ENCODE measurements at places on chromosomes 16 and 17.

DNA sequence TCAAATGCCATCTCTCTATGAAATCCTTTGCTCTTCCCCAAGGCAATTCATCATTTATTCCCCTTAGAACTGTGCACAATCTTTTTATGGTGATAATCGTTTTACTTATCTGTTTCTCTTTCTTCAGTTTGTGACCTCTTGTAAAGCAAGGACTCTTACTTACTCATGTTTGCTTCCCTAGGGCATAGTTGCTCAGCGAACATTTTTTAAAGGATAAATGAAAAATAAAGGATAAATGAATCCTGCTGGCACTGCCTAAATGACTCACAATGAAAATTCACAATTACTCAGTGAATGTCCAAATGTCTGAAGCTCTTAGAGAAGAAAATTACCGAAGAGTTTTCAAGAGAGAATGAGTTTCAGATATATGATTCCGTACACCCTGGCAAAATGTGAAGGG lies 671.7 kb downstream of the CDH11 start:
- DNase-seq = no peak

- DNase-seq = no peak
These were observed 33.0 kb downstream of the COG7 start for GRCh38 chr16:23420011-23420410.

- DNase-seq = no peak
These were observed 22.5 kb downstream of the STAT5A start for GRCh38 chr17:42310787-42311215.

GRCh38 chr16:3797904-3798811 lies 80.8 kb upstream of the TRAP1 start:
- no peak for DNase-seq

GRCh38 chr17:78506454-78507309 lies 70.5 kb downstream of the DNAH17 start:
- DNase-seq = no peak

- DNase-seq = peak; percentile 6
These were observed 5.8 kb upstream of the ZNF23 start for GRCh38 chr16:71467810-71468209.

GRCh38 chr16:69404275-69404805 lies 18.5 kb upstream of the TERF2 start:
- no peak for DNase-seq

GRCh38 chr17:32636598-32637218 lies 149.9 kb downstream of the CDK5R1 start:
- DNase-seq = no peak

GRCh38 chr16:29784157-29784556 lies 6.1 kb downstream of the ZG16 start:
- DNase-seq = no peak

DNA sequence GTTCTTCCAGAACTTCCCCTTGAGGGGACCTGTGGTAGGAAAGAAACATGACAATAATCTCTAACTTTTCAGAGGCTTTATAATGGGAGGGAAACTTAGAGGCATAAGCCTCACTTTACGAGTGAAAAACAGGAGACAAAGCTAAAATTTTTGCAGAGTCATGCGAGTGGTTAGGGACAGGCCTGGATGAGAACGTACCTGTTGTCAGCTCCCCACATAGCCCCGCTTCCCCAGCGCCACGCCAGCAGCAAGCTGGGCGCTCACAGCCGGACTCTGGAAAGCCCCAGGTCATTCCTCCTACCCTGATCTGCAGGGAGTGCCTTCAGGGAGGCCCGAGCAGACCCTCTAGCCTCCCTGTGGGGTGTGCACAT lies 53.6 kb downstream of the LDHD start:
- DNase-seq = no peak

DNA sequence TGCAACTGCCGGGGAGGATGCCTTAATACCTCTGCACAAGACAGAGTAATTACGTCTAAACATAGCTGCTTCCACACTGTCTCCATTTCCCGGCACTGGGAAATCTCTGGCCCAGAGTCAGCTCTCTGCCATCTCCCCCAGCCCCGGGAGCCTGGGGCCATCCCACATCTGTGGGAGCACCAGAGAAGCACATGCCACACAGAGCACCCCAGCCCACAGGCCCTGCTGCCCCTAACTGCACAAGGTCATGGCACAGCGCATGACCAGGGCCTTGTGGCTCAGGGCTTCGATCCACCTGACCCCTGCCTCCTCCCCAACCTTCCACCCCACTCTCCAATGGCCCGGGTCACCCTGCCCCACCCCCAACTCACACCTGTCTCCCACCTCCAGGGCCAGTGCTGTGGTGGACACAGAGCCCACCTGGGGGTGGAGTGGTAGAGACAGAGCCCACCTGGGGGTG lies 36.6 kb upstream of the RBFOX3 start:
- DNase-seq = no peak

- no peak for DNase-seq
These were observed 37.2 kb downstream of the LITAFD start for GRCh38 chr16:8919089-8919933.

DNA sequence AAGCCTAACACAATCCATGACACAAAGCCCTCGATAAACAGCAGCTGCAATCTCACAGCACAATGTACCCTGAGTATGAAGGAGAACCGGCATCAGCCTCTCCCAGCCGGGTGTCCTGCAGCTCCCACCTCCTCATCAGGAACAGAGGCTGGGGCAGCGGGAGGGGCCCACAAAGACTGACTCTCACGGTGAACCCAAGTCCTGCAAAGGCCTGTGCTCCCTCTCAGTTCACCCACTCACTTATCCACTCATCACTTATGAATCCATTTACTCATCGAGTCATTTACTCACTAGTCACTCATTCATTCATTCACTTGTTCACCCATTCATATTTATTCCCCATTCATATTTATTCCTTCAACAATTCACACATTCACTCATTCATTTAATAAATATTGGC lies 11.6 kb downstream of the ZNF423 start:
- DNase-seq = no peak

- no peak for DNase-seq
These were observed 96.0 kb downstream of the YPEL2 start for GRCh38 chr17:59427425-59427921.

GRCh38 chr16:3518292-3518985 lies 17.6 kb downstream of the CLUAP1 start:
- no peak for DNase-seq

- no peak for DNase-seq
These were observed 11.8 kb downstream of the SLC16A3 start for GRCh38 chr17:82240506-82241182.

- DNase-seq = no peak
These were observed 4.8 kb downstream of the EVPL start for GRCh38 chr17:76022285-76022684.

DNA sequence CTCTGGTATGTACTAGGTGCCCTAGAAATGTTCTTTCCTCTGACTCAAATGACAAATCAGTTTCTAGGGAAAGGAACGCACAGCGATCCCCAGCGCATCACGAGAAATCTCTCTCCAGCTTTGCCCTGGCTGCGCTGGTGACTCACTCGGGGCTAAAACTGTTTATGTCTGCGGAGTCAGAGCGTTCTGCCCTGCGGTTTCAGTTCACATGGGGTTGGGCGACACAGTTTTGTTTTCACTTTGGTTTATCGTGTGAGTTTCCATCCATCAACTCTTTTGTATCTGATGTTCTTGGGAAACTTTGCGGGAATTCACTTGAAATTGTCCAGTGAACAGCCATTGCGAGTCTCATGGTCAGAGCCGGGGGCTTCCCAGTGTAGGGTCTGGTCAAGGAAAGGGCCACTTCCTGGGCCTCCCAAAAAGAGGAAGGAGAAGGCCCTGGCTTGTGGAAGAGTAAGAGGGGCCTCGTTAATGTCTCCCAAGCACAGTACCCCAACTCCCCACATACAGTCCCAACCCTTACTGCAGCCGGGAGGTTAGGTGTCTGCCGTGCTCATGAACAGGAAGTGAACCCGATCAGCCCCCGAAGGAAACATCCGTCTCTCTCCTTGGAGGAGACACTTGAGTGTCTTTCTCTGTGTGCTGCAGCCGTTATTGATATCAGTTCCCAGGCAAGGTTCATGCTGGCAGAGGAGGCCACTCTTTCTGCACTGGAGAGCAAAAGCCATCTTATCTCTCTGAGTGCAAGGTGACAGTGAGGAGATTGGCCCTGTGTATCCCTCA lies 643.2 kb downstream of the WWOX start:
- DNase-seq = peak; percentile 23

- no peak for DNase-seq
These were observed 30.9 kb downstream of the CBLN1 start for GRCh38 chr16:49250689-49251088.

- no peak for DNase-seq
These were observed 26.8 kb upstream of the ST6GALNAC2 start for GRCh38 chr17:76612465-76612864.

DNA sequence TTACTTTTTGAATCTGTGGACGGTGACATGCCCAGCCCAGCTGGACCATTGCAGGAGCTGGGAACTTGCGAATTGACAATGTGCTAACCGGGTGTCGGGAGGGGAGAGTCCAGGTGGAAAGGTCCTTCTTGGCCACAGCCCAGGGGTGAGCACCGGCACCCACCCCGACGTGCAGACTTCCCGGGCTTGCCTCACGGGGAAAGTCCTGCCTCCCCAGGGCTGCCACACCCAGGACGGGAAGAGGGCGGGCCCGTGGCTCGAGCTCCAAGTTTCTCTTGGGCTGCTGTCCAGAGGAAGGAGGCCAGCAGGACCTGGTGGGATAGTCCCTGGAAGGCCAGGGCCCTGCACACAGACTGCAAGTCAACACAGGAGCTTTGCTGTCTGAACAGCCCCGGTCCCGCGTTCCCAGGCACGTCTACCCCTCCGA lies 17.7 kb downstream of the CARD14 start:
- no peak for DNase-seq

- DNase-seq = no peak
These were observed 293.1 kb upstream of the N4BP1 start for GRCh38 chr16:48903039-48903438.

- DNase-seq = peak; percentile 12
These were observed 24.9 kb downstream of the SBK1 start for GRCh38 chr16:28317040-28317880.

- no peak for DNase-seq
These were observed 111.3 kb downstream of the BANP start for GRCh38 chr16:88062341-88063210.

GRCh38 chr16:560701-561412 lies 663 bp downstream of the PRR35 start:
- DNase-seq = no peak

DNA sequence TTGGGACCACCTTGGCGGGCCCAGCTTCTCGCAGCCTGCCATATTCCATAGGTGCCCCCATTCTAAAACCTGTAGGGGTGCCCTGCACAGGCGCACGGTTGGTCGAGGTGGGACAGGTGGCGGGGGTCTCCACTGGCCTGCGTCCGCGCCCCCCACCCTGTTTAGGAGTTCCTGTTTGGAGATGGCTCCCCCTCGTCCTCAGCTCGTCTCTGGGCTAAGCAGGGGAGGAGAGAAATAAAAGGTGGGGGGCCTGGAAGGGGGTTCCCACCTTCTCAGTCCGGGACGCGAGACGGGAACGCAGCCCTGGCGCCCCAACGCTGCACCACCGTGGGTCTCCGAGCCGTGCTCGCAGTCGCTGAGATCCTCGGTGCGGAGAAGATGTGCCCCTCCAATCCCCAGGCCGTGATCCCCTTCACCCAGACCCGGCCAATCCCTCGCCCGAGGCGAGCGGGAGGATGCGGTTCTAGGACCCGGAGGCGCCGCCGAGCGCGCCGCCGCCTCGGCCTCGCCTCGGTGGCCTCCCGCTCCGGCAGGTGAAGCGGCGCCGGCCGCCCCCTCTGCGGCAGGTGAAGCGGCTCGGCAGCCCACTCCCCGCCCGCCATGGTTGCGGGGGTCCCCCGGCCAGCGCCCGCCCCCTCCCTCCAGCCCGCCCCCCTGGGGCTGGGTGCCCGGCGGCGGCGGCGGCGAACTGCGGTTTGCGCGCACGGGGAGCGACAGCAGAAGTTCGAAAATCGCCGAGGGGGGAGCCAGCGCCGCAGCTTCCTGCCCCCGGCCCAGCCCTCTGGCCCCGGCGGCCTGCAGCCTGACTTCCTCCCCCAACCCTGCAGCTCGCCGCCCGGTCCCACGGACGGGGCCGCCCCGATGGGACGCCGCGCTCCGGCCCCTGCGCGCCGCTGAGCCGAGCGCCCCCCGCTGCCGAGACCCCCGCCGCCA lies at the start of gene FMNL1:
Gene FMNL1, plus strand, starts transcription at position 805 of the 933 bp plus-strand sequence. CDS start 240 bp downstream, outside the sequence.
- DNase-seq = peak; percentile 45

DNA sequence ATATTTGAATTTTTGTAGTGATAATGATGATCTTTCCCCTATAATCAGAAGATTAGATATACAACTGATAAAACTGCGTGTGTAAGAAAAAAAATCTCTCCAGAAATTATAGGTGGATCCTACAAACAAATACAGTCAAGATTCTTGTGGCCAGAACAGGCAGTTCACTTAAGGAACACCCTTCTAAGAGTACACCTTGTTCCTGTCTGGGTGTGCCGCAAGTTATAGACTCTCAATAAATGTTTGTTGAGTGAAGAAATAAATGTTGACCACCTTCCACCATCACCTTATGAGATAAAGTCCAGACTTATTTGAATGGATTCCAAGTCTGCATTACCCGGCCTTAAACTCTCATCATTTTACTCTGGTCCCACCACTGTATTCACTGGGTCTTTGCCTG lies 45.7 kb upstream of the SCNN1B start:
- DNase-seq = no peak

- no peak for DNase-seq
These were observed 32.4 kb downstream of the FOXK2 start for GRCh38 chr17:82551779-82552457.

- DNase-seq = no peak
These were observed 22.6 kb downstream of the SLC39A11 start for GRCh38 chr17:73069841-73070240.

GRCh38 chr17:63999680-64000531 lies 1.8 kb downstream of the PRR29 start:
- DNase-seq = no peak

GRCh38 chr16:4572715-4573114 lies 16.6 kb downstream of the C16orf96 start:
- no peak for DNase-seq

GRCh38 chr17:28623696-28624095 lies 9.7 kb upstream of the RSKR start:
- DNase-seq = no peak

- peak; percentile 81 for DNase-seq
These were observed 15.4 kb upstream of the SPATA32 start for GRCh38 chr17:45277216-45277849.

GRCh38 chr16:85416228-85417109 lies 196.7 kb upstream of the GSE1 start:
- DNase-seq = peak; percentile 76

DNA sequence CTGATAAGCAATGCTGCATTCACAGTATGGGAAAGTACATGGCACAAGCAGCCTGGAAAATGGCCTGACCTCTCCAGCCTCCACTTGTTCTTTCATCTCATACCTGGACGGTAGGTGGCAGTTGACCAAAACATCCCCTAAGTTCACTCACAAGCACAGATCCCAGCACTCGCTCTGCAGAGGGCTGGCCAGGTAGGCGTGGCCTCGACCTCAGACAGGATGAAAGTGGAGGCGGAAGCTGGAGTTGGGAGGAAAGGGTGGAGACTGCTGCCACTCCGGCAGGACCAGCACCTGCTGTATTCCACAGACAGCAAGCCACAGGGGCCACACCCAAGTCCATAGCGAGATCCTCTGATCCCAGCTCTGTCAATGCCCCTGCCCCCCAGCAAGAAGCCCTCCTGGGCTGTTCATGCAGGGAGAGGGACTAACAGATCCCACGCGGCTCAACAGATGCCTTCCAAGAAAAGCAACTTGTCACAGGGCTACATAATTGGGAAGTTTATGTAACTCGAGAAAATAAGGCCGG lies 31.3 kb downstream of the ZCCHC14 start:
- no peak for DNase-seq
